NCI-H1694 (cell line): ENCODE measurements at places on chromosomes 16 and 17.

DNA sequence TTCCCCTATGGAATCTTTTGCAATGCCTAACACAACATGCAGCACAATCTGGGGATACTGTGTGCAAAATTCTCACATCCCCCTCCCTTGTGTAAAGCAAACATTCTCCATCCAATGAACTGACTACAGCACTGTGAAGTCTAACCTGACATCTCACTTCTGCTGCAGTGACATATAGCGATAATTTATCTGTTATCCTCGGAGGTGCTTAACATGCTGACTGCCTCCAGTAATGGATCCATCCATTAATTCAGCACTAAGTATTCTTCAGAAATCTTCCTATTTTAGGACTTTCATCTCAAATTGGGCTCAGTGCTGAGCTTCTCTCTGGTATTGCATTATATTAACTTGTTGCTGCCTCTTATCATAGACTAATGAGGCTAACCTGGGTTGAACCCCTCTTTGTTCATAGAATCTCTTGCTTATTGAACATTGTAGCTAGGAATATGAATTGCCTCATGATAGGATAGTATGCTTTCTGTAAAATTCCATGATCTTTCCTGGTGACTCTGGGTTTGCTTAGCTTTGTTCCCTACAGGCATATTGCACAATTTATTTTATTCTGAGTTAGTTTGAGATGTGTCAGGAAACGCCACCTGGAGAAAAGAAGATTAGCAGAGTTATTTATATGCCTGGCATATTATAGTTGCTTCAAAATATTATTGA is 187.9 kb downstream of the CNTNAP4 start:
- DNase-seq = no peak

DNA sequence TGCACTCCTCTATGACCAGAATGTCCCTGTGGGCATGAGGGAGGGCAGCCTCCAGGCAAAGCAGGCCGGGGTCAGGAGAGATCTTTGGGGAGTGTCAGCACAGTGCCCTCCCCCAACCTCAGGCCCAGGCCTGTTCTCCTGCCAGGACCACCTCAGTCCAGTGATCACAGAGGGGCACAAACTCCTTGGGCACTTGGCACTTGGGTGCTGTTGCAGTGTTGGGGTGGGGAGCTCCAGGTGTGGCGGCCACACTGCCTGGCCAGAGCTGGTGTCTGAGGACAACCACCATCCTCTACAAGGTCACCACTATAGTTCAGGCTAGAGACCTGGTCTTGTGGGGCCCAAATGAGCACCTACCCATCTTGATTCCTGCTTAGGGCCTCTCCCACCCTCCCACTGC is 37.2 kb downstream of the SMPD3 start:
- no peak for DNase-seq

DNA sequence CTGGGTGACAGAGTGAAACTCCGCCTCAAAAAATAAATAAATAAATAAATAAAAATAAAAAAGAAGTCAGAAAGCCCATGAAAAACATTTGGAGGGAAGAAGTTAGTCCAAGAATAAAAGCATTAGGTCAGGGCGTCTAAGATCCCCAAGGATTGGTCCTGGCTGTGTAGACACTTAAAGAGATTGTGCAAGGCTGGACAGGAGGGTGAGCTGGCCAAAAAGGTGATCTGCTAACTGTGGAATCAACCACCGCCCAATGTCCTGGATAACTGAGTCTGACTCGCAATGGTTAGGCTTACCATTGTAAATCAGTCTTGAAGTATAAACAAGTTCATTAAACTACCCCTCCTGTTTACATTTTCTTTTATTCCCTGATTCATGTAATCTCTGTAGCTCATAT is 8.8 kb upstream of the ABCA8 start:
- DNase-seq = no peak

- DNase-seq = no peak
Measured at GRCh38 chr17:77698903-77699623, 259.4 kb upstream of the TNRC6C start.

- DNase-seq = no peak
Measured at GRCh38 chr16:58377932-58378331, 14.3 kb upstream of the GINS3 start.

GRCh38 chr17:82355770-82356427 is 3.1 kb upstream of the TEX19 start:
- no peak for DNase-seq

DNA sequence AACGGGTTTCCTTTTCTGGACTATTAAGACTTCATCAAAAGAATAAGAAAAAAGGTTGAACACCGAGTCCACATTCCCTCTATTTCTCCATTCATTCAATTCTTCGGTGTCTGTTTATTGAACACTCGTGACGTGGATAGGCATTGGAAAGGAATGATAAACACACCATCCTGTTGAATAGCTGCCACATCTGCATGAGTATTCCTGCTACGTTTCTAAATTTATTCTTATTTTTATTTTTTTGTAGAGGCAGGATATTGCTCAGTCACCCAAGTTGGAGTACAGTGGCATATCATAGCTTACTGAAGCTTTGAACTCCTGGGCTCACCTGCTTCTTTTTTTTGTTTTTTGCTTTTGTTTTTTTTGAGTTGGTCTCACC is 80.8 kb upstream of the CIBAR2 start:
- DNase-seq = no peak

DNA sequence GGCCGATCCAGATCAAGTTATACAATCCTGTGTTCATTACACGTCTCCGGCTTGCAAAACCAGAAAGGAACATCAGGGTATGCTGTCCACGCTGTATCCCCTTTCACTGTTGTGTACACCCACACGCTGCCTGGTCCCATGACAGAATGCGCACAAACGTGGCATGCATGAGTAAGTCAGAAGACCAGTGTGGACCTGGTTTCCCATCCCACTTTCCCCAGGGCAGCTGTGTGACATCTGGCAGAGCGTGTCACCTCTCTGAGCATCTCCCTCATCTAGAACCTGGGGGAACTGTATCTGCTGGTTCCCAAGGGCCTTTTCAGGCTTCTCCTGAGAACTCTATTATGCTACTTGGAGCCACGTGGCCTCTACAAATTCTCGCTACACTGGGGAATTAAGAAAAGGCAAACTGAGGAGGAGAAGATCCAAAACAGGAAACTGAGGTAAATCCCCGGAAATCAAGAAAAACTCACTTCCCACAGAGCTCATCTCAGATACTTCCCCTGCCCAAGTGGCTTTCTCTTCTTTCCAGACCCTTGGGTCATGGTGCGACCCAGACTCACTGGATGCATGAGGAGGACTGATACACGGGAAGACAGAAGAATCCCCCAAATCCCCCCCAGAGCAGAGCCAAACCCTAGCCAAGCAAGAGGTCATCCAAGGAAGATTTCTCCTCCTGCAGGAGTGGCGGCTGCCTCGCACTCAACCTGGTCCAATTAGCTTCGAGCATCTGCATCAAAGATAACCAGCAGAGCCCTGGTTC is 139.3 kb downstream of the GAS7 start:
- no peak for DNase-seq

DNA sequence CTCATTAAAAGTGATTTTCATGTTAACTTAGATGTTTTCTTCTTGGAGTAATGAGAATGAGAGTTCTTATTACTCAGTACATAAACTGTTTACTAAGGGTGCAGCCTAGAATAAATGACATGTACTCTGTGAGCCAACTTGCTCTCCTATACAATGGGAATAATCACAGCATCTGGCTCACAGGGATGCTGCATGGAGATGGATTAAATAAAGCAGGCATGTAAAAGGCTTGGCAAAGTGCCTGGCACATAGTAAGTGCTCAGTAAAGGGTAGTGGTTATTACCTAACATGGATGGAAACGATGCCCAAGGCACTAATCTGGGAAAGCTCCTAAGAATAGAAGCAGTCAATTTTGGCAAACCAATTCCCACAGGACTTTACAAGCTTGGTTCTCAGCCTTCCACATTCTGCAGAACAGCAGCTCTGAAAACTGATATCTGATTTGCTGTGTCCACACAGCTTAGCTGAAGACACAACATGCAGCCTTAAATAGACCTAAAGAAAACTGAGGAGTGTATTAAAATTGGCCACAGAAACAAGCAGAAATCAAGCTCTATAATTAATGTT is 176.1 kb downstream of the ABCC12 start:
- no peak for DNase-seq

GRCh38 chr16:86806838-86807351 is 228.5 kb downstream of the FOXL1 start:
- no peak for DNase-seq

GRCh38 chr17:17503566-17504130 is 7.5 kb upstream of the RASD1 start:
- no peak for DNase-seq

GRCh38 chr16:29645694-29646187 is 17.3 kb upstream of the SPN start:
- DNase-seq = no peak

GRCh38 chr16:70304892-70305448 is 6.0 kb downstream of the DDX19B start:
- DNase-seq = no peak

DNA sequence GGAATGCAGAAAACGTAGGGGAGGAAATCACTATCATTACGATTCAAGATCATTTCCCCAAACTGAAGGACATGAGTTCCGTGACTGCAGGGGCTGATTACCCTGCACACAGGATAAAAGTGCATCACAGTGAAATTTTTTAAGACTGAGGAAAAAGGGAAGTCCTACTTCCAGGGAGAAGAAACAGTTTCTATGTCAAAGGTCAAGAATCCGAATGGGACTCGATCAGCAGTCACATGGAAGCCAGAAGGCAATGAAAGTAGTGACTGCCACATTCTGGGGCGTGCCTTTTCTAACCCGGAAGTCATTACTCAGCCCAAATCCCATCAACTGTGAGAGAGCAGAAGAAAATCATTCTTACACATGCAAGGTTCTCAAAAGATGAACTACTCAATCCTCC is 12.1 kb downstream of the ZZEF1 start:
- no peak for DNase-seq

- peak; percentile 79 for DNase-seq
Measured at GRCh38 chr16:88870608-88871348, 4.3 kb upstream of the PABPN1L start.

DNA sequence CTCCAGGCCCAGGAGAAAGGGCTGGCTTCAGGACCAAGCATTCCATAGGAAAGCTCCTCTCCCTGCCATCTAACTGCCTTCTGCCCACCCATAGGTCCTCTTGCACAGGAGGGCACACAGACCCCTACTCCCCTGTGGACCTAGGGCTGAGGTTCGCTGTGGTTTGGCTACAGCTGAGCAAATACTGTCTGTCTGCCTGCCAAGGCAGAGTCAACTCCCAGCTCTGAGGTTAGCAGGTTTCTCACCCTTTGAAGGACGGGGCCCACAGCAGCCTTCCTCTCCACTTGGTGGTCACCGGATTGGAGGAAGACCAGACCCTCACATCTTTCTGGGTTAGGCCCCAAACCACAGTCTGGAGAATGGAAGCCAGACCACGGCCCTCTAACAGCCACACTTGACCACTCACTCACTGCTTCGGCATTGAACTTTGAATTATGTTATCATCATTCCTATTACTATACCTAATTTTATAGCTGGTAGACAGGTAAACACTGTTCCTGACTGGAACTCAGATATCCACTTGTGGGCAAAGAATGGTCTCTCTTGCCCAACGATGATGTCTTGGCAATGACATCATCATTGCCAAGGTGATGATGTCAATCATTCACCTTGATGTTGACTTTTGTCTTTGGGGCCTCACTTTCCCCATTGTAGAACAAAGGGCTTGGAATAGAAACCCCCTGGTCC is 14.2 kb downstream of the CBX4 start:
- DNase-seq = no peak

- peak; percentile 33 for DNase-seq
Measured at GRCh38 chr16:90022209-90023077, 3.2 kb upstream of the DBNDD1 start.

DNA sequence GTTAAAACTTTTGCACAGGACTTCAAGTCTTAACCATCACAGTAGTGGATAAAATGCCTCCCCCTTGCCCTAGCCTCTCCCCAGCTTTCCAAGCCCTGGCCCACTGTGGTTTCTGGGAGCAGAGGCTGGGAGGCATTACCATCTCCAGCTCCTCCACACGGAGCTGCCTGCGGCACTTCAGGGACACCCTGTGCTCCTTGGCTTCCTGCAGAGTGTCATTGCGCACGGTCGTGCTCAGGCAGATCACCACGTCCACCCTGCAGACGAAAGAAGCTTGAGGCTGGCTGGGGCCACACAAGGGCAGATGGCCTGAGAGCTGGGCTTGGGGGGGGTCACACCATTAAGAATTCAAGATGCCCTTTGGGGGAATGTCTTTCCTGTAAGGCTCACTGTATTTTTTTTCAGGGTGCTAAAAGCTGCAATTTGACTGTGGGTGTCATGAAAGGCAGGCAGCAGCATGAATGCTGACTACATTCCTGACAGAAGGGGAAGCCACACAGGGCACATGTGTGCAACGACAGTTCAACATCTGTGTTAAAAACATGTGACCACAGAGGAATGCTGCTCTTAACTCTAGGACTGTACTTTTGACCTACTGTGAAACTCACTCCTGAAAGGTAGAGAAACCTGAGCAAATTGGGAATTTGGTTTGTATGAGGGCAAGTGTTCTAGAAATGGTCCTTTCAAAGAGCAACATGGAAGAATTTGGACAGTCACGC is 47.7 kb upstream of the CLEC18B start:
- DNase-seq = no peak

DNA sequence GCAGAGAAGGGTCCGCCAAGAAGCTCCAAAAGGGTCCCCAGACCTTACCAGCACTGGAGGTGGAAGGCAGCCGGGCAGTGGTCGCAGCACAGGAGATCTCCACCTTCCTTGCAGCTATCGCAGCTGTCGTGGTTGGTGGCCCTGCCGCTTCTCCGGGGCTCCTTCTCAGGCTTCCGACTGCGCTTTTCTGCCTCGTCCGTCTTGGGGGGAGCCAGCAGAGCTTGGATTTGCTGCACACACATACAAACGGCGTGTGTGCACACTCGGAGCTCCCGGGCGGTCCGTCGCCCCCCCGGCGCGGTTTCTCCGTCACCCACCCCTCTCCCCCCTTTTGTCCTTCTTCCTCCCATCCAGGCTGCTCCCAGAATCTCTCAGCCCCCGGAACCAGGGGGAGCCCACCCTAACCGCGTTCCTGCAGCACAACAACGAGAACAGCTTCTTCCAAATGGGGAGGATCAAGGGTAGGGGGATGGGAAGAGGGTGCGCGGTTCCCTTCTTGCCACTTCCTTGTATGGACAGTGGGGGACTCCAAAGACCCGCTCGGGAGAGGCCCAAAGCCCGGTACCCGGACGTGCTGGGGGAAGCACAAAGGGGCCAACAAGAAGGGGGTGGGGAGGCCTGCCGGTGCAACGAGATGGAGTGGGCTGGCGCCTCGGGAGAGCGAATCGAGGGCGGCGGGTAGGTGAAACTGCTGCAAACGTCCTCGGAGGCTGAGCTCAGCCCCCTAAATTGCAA is 1.1 kb downstream of the PHF12 start:
- DNase-seq = no peak

DNA sequence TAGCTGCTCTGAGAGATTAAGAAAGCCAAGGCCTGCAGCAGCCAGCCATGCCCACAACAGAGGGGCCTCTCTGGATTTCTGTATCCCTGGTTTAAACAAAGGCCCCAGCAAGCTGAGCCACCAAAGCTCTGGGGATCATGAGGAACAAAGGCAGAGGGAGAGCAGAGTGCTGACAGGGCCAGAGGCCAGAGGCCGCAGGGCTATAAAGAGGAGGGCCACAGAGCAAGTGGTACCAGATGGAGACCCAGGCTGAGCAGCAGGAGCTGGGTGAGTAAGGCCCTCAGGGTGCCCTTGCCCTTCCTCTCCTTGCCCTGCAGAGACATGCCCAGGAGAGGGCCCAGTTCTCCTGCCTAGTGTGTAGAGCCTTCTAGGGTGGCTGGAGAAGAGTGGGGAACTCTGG is at the start of gene CRYBA1:
CRYBA1 (plus strand) TSS at position 232 of the 400 bp plus-strand sequence; CDS start at position 237, 5 bp downstream.
- DNase-seq = no peak
